ENCODE measurements at places on chromosomes 13 and 19.
A peak's percentile ranks its signal among the peaks of the same experiment; 100 is the strongest.

- no peak for DNase-seq
These were observed 227.7 kb upstream of the ATXN8OS start for GRCh38 chr13:69879936-69880335.

GRCh38 chr19:46863818-46864629, 3.2 kb downstream of the ARHGAP35 start:
- no peak for DNase-seq

DNA sequence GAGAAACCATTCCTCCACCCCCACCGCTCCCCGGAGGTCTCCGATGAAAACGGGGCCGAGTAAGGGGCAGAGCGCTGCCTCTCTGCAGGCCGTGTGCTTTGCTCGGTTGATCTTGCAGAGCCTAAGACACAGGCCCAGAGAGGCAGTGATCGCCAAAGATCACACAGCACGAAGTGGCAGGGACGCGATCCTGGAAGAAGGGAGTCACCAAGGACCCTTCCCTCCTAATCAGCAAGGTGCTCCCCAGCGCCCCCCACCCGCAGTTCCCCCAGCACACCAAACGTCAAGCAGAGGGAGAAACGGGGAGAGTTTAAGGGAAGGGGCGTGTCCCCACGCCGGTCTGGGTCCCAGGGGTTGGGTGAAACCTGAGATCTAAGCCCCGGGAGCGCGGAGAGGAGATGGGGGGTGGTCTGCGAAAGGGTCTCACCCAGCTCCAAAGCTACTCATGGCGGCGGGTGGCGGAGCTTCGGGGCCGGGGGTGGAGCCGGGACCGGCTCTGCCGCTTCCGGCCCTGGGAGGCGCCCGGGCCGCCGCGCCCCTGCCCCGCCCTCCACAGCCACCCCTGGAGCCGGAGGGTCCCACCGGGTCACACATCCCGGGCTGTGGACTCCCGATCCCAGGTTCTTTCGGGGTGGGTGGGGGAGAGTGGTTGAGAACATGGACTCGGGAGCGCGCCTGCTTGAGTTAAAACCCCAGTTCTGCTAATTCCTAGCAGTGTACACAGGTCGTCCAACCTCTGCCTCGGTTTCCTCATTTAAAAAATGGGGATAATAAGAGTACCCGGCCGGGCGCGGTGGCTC, at the start of gene EML2:
TSS of gene EML2 (minus strand) at position 468 of the 800 bp plus-strand sequence. CDS start at position 447, 21 bp downstream.
- DNase-seq = peak; percentile 40

- no peak for DNase-seq
These were observed 90.2 kb downstream of the RAB20 start for GRCh38 chr13:110471156-110471832.

GRCh38 chr13:29465741-29466293, 129.7 kb downstream of the SLC7A1 start:
- DNase-seq = no peak

GRCh38 chr13:73142071-73142470, 83.3 kb downstream of the KLF5 start:
- DNase-seq = peak; percentile 77

GRCh38 chr13:74062933-74063332, 71.3 kb downstream of the KLF12 start:
- no peak for DNase-seq

Data from NCI-H748 treated with DMSO at 0.1 percent for 48 hours (cell line).